Amniotic stem cell (primary cell): ENCODE measurements at places on chromosomes 1 and 21.

- peak; percentile 94 for DNase-seq
These were observed 56.4 kb downstream of the HLCS start for GRCh38 chr21:36909901-36910561.

DNA sequence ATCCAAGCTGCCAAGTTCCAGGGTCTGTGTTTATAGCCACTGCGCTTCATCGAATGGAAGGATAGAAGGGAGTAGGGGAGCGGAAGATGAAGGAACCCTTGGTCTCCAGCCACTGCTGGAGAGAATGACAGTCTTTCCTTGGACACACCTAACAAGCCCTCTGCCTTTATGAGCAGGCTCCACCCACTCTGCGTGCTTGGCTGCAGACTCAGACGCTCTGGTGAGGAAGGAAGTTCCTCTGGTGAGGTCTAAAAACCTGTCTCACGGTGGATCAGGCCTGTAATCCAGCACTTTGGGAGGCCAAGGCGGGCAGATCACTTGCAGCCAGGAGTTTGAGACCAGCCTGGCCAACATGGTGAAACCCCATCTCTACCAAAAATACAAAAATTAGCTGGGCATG, 55.4 kb downstream of the MATN1 start:
- no peak for DNase-seq

DNA sequence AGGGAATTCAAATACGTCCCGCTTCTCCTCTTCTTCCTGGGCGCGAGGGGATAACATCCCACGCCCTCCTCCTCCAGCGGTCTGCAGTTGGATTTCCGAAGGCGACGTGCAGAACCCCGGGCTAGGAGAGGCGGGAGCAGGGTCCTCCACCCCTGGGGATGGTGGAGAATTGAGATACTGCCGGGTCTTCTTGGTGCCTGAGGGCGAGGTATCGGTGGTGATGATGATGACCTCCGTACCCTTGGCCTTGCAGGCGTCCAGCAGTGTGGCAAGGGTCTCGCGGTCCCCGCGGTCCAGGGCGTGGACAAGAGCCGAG, 3.2 kb upstream of the LIX1L start:
- DNase-seq: no peak

DNA sequence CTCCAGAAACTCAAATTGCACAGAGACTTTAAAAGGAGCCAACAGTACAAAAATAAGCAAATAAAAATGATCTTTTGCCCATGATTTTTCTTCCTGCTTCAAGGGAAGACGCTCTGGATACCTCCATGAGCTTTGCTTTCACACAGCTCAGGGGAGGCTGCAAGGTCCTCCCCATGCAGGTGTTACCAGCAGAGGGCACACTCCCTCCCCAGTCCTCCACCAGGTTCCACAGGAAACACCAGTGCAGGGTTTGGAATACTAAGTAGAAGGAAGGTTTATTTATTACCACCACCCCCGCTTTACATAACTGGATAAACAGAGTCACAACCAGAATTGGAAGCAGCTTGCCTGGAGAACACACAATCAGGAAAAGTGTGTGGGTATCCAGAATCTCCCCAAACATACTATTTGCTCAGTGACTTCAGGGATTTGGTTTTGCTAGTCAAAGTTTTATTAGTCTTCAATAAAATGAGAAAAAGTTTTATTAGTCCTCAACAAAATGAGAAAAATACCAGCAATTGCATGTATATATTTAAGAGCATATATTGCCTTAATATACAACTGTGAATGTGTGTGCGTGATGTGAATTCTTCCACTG, 37.3 kb downstream of the HSD3B1 start:
- DNase-seq: no peak

DNA sequence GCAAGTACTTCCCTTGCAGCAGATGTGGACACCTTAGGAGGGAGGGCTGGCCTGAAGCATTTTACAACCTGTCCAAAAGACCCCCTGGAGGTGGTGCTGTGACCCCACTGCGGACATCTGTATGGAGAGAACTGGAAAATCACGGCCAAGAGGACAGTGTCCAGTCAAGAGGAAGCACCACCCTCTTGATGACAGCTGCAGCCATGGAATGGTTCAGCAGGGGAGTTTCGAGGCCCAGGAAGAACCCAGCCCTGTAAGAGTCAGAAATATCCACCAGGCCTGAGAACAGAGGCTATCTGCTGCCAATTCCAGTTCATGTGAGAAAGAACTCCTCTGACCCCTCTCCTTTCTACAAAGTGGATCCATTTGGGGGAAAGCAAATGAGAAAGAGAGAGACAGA, 126.8 kb downstream of the PLXNA2 start:
- no peak for DNase-seq

DNA sequence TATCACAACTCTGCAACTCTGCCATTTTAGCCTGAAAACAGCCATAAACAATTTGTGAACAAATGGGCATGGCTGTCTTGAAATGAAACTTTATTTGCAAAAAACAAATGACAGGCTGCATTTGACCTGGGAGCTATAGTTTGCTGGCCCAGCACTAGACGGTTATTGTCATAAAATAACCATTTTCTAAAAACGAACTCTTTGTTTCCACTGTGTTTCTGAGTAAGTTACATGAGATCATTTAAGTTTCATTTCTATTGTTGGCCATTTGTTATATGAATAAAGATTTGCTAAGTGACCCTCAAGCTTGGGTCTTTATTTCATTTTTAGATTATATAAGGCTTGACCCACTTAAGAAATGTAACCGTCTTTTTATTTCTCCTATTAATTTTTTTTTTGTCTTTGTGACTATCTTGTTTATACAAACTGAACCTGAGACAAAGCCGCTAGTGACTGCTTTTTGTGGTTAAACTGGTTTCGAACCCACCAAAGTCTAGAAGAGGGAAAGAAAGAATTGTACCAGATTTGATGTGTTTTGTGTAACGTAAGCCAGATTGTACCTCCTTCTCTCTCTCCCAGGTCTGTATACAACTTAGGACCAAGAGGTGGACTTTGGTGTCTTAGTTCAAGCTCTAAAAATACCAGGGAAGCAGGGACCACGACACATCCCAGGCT, 12.9 kb upstream of the KCNJ15 start:
- DNase-seq: no peak

DNA sequence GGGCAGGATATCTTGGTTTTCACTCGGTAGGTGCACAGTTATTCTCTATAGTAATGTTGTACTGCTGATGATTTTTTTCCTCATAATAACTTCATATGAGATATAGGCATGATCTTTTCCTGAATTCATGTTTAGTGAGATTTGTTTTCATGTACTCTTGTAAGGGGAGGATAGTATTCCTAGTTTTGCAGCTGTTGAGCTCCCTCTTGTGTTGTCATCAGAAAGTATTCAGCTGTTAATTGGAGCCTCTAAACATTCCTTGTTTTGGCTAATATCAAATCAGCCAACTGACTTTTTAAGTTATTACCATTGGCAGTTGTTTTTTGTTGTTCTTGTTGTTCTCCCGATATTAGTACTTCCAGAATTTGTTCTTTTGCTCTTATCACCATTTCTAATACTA, 24.4 kb downstream of the OR10R2 start:
- no peak for DNase-seq

DNA sequence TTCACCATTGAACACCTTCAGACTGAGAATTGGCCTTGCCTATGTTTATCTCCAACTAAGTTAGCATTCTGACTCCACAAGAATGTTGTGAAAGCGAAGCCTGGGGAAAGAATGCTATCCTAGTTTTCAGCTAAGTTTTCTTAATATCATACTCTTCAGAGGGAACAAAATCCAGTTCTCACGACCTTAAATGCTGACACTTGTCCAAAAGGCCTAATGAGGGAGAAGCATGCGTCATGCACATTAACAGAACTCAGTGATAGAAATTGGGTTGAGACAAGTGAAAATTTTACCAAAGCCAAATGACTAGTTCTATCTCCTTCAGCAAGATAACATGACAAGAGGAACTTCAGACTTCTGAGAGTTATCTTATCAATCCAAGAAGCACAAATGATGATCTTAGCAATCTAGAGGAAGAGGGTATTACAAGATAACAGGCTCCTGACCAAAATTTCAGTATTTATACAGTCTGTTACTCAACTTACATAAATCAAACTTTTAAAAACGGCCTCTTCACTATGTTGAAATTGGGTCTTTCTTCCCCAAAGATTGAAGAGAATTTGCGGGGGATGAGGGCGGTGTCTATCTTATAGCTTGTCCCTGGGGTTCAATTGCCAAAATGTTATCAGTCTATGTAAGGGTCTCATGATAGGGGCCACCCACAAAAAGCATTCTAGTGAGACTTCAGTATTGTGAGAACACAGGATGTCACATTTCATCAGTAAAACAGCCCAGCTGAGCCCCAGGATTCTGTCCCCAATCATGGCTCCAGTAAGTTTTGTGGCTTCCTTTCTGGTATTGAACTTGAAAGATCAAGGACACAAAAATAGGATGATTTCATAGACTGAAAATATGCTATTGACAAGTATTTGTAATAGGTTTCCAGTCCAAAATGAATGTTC, 26.5 kb upstream of the SLC45A3 start:
- no peak for DNase-seq
